ENCODE measurements at places on chromosomes 3 and 15. TPM values are rescaled to one million over a fixed set of nuclear protein-coding genes. Genes with fewer than 3 reads are reported as not detected.

Gene TRH
- not detected for polyA plus RNA-seq

DNA sequence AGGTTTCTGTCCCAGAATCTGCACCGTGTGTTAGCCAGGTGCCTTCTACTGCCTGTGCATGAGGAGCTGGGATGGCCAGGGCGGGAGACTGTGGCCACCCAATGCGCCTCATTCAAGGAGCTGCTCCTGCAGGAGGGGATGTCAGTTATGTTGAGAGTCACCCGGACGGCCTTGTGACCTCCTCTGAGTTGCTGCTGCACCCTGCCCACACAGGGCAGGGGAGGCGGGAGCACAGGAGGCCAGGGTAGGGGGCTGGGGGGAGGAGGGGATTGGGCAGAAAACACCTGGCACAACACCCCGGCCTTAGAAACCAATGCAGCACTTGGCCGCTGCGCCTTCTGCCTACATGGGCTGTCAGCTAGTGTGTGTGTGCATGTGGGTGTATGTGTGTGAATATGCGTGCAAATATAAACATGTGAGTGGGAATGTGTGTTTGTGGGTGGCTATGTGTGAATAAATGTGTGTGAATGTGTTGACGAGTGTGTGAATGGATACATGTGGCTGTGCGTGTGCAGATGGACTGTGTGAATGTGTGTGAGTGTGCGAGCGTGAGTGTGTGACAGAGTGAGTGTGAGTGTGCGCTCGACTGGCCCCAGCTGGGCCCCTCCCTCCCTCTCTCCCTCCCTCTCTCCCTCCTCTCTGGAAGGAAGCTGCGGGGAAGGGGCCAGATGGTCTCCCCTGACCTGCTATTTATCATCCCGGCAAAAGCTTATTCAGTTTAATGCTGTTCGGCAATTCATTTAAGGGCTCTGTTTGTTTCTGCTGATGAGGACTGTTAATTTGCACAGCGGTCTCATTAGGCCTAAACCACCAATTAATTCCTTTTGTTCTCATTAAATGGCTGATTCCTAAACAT, 106.9 kb downstream of the TLE3 start:
- DNase-seq: no peak

GRCh38 chr3:185825639-185826481, 1.0 kb upstream of the IGF2BP2 start:
- peak; percentile 54 for DNase-seq

Gene TTLL13
- polyA plus RNA-seq: not detected

Gene CDHR4
- polyA plus RNA-seq: not detected

DNA sequence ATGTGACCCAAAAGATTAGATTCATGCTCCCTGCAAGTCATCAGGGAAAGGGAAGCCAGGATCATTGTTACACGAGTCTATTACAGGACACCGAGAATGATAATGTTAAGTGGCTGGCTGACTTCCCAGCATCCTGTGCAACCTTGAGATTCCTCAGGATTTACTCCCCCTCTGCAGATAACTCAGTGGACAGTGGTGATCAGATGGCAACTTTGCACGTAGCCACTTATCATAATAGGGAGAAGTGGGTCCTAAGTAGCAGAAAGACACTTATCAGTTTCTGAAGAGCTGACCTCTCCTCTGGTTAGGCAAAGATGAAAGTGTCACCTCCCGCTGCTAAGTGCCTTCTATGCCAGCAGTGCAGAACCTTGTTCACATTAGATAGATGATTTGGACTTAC, 6.7 kb upstream of the TMPRSS7 start:
- DNase-seq: no peak

GRCh38 chr15:84814916-84815315, 2.2 kb upstream of the ALPK3 start:
- no peak for DNase-seq

GRCh38 chr3:137347132-137347531, 389.3 kb downstream of the IL20RB start:
- DNase-seq: no peak

DNA sequence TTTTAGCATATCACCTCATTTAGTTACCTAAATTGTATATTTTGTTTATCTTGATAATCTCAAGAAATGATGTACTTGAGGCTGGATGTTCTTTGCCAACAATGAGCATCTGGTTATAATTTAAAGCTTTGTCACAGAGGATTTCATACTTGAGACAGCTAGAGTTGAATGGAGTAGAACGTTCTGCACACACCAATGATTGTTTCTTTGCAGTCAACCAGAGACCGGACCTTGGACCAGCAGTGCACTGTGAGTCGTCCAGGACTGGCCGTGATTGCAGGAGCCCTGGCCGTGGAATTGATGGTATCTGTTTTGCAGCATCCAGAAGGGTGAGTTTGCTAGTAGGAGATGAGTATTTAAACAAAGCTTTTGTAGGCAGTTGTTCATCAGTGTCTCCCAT, 90.4 kb downstream of the ATG7 start:
- no peak for DNase-seq

GRCh38 chr3:17678116-17678741, 64.2 kb downstream of the TBC1D5 start:
- no peak for DNase-seq

Gene PRR20G
- polyA plus RNA-seq: not detected

DNA sequence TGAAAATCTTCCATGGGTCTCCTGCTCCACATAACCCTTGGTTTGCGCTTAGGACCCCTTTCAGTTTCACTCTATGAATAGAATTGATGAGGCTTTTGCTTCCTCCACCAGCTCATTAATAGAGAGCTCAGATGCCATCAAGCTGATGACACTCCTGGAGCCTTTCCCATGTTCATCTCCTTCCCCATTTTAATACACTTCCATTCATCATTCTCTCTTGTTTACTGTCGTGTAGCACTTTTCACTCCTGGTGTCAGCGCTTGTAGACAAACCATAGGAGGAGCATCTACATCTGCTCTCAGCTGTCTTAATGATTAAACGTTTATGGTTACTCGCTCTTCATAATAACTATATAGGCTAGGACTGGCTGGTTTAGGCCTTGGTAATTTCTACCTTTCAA, 363.5 kb downstream of the EPHB1 start:
- DNase-seq: no peak

Gene GCHFR
- polyA plus RNA-seq: 4.7 TPM

GRCh38 chr3:99232696-99233095, 331.2 kb upstream of the DCBLD2 start:
- DNase-seq: no peak

- DNase-seq: no peak
Observed at GRCh38 chr3:70097084-70097483, 97.6 kb downstream of the SAMMSON start.

Gene FEZF2
- polyA plus RNA-seq: not detected

DNA sequence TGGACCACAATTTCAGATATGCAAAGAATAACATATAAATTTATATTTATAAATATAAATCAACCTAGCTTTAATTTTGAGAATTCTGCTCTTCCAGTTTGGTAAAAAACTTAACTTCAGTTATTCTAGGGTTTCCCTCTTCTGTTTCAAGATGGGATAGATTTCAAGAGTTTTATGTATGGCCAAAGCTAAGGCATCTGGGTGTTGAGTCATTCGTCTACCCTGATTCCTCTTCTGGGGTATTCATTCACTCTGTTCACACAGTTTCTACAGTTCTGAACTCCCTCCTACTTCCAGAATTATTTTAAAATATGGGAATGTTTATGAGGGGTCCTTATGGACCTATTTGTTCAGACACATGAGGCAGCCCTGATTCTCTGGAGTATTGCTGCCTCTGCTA, 4.2 kb upstream of the FGF7 start:
- DNase-seq: no peak

DNA sequence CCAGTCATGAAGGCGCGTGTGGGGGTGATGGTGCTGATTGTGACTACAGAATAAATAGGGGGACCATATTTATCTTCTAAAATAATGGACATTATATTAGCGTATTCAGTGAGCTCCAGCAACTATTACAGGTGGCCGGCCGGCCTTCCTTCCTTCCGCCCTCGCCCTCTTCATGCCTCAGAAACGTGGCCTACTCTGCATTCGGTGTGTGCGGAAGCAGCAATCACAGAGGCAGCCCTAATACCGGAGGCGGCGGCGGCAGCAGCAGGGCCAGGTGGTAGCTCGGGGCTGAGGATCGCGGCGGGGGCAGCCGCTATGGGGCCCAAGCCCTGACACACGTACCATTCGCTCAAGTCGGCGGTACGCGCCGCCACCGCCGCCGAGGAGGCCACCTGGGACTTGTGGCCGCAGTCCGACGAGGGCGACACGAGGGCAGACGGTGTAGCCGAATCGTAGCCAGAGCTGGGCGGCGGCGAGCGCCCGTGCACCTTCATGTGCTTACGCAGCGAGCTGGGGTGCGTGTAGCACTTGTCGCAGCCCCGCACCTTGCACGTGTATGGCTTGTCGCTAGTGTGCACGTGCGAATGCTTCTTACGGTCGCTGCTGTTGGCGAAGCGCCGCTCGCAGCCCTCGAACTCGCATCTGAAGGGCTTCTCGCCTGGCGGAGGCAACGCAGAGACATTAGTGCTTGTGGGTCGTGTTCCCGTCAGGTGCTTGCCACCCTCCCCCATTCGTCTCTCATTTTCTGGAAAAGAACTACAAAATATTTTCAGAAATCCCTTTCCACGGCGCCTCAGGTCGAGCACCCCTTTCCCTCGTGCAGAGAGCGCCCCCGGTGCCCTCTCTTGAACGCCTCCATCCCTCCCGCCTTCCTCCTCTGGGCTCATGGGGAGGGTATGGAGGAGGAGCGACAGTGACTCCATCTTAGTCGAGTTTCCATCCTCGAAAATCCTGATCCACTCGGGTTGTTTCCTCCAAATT, 15.5 kb downstream of the ZIC4 start:
- no peak for DNase-seq

DNA sequence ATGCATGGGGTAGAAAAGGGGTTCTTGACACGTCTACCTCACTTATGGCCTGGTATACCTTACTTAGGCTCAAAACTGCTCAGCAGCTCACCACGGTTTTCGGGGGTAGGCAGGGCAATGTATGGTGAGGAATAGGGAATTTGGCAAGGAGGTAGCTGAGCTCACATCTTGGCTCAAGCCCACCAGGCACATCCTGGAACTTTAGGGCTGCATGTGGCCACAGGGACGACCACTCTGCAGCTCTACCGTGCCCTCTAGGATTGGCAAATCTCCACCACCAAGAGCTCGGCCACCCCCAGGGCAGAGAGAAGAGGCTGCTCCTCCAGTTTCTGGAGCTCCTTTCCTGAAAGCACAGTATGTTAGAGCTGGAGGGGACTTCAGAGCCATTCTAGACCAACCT, 69.7 kb downstream of the MRPL46 start:
- DNase-seq: no peak

- DNase-seq: no peak
Observed at GRCh38 chr15:59178151-59178695, 28.4 kb upstream of the LDHAL6B start.

Gene DLL4
- polyA plus RNA-seq: 16.7 TPM

DNA sequence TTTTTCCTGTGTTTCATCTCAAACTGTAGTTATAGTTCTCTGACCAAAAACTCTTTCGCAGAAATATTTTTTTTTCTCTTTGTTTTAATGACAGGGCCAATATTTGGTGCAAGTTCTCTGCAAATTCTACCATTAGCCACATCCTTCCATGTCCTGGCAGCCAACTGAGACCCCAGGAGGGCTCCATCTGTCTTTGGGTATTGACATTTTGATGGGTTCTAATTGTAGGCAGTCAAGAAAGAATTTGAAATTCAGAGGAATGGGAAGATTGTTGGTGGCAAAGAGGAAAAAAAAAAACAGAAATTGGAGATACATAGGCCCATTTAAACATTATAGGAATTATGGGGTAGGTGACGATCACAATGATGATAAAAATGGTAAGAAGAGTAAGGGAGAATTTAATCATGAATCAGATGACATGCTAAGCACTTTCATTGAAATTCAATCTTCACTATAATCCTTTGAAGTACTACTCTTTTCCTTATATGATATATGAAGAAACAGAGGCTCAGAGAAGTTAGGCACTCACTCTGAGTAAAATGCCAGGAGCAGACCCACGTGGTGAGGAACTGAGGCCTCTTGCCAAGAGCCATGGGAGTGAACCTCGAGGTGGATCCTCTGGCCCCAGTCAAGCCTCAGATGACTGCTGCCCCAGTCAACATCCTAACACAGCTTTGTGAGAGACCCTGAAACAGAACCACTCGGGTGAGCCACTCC, 151.4 kb downstream of the PDZRN3 start:
- no peak for DNase-seq

- DNase-seq: no peak
Observed at GRCh38 chr15:100194996-100195395, 146.8 kb downstream of the ADAMTS17 start.

Gene NANOGP8
- polyA plus RNA-seq: not detected

- DNase-seq: no peak
Observed at GRCh38 chr15:77980098-77980497, 97.4 kb downstream of the TBC1D2B start.

DNA sequence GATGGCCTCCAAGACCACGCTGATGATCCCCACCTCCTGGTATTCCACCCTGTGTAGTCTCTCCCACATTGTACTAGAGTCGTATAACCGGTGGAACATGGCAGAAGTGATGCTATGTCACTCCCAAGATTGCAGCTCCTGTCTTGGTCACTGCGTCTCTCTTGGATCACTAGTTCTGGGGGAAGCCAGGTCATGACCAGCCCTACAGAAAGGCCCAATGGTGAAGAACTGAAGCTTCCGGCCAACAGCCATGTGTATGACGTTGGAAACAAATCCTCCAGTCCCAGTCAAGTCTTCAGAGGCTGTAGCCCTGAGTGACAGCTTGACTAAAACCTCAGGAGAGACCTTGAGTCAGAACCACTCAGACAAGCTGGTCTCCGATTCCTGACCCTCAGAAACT, 61.9 kb upstream of the FNDC3B start:
- DNase-seq: no peak

Gene FOXB1
- not detected for polyA plus RNA-seq

- DNase-seq: no peak
Observed at GRCh38 chr3:104846270-104846669, 520.4 kb upstream of the ALCAM start.

DNA sequence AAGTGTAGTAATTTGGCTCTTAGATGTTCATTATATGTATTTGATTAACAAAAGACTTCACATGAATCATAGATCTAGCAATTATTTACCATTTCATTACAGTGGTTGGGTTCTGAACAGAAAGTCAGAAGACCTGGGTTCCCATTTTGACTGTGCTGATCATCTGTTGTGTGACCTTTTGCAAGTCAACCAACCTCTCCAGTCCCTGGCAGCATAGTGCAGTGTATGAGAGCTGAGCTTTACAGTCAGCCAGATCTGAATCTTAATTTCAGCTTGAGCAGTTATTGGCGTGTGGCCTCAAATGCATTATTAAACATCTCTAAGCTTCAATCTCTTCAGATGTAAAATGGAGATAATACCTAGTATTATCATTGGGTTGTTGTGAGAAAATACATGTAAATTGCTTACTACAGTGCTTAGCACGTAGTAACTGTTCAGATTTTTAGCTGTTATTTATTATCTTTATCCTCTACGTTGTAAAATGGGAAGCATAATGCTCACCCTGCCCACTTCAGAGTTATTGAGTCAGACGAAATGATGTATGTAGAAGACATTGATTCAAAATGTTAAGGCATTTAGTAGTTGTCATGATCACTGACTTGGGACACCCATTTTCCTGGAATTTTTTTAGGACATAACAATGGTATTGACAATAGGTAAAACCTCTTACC, 104.0 kb downstream of the KLHL25 start:
- no peak for DNase-seq

- peak; percentile 6 for DNase-seq
Observed at GRCh38 chr15:56428821-56429458, 36.0 kb downstream of the MNS1 start.

- peak; percentile 1 for DNase-seq
Observed at GRCh38 chr3:161305095-161305991, 66.0 kb downstream of the SPTSSB start.

Data from hindlimb muscle (tissue), 1 donor.